NCI-H146 (cell line): ENCODE measurements at places on chromosomes 11 and 22.

DNA sequence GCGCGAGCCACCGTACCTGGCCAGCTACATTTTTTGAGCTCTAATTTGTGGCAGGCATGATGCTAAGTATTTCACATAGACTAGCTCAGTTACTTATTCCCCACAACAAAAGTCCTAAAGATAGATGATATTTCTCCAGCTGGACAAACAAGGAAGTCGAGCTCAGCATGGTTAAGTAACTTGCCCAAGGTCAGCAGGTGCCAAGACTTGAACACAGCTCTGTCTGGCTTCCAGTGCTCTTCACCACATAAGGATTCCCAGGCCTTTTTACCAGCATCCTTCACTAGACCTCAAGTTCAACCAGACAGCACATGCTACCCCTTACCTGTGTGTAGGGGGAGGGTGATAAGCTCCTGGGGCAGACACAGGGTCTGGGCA is 177.3 kb upstream of the NCAM1 start:
- DNase-seq, result no peak

GRCh38 chr11:69307421-69307820 is 13.5 kb downstream of the MYEOV start:
- DNase-seq, result no peak

DNA sequence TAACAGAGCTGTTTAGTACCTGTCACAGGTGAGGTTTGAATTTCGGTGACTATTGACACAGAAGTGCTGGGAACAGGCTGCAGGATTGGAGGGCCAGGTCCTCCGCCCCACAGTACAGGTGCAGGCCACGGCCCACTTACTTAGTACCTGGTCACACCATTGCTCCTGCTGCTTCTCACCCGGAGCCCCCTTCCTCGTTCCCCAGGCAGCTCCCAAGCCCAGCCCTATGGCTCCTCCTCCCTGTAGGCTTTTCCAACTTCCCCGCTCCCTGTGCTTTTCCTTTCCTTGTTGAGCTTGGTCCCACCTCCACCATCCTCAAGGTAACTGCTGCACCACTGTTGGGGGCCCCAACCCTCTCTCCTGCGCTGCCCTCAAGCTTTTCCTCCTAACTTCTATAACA is 27.9 kb upstream of the ANO1 start:
- DNase-seq, result no peak

- DNase-seq, result no peak
These were observed 5.7 kb upstream of the FBXO3 start for GRCh38 chr11:33779849-33780528.

- DNase-seq, result no peak
These were observed 152.9 kb upstream of the NAV2 start for GRCh38 chr11:19559746-19560145.

- no peak for DNase-seq
These were observed 66.9 kb downstream of the YAP1 start for GRCh38 chr11:102177126-102177525.

- no peak for DNase-seq
These were observed 253.0 kb downstream of the INSC start for GRCh38 chr11:15367695-15368094.

- DNase-seq, result no peak
These were observed 2.9 kb upstream of the HTATIP2 start for GRCh38 chr11:20360650-20361049.

DNA sequence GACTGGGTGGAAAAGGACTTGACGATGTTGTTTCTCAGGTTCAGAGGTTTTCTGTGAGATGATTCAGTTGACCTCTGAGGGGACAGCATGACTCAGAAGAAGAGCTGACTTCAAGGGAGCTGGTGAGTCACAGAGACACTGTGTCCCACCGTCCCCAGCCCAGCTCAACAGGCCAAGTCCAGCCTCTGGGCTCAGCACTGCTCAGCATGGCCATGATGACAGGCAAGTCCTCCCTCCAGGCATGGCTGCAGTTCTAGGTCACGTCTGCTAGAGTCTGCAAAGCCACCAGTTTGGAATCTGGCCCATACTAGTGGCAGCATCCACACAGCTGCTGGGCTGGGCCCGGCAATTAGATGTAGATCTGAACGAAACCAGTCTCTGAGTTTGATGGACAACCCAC is 12.9 kb downstream of the TRIM29 start:
- DNase-seq, result no peak

- no peak for DNase-seq
These were observed 24.7 kb downstream of the TNRC6B start for GRCh38 chr22:40202225-40202944.

- DNase-seq, result no peak
These were observed 16.7 kb downstream of the PHLDA2 start for GRCh38 chr11:2912498-2912897.

DNA sequence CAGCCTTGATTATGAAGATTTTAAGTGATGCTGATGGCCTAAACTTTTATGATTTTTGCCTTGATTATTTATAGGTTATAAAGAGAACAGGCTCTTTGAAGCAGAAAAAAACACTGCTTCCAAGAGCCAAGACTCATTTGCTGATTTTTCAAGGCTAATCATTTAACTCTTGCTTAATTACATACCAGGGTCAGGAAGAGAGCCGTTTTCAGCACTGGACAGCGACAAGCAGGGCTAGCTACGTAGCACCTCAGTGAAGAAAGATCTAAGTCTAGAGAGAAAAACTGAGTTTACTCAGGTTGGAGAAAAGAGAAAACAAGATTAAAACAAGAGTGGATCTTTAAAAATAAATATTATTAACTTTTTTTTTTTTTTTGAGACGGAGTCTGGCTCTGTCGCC is 615.4 kb upstream of the B3GAT1 start:
- no peak for DNase-seq

DNA sequence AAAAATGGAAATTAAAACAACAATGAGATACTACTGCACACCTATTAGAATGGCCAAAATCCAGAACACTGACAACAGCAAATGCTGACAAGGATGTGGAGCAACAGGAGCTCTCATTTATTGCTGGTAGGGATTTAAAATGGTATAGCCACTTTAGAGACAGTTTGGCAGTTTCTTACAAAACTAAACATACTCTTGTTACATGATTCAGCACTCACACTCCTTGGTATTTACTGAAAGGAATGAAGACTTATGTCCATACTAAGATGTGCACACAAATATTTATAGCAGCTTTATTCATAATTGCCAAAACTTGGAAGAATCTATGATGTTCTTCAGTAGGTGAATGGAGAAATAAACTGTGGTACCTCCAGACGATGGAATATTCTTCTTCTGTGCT is 40.8 kb downstream of the PGM2L1 start:
- no peak for DNase-seq

- DNase-seq, result no peak
These were observed 397.0 kb downstream of the ETS1 start for GRCh38 chr11:128190312-128190711.

DNA sequence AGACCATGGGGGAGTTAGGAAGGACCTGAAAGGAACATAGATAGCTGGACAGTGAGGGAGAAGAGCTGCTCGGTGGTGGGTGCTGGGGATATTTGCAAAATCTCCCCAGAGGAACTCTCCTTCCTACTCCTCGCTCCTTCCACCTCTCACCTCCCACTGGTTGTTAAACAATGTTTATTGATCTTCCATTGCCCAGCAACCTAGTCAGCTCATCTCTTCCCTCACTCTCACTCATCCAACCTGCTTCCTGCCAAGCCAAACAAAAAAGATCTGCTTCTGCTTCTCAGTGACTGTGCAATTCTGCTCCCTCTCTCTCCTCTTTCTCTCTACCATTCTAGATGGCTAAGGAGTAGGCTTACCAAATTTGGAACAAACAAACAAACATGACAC is 115.0 kb downstream of the SLC1A2 start:
- DNase-seq, result peak; percentile 30

- DNase-seq, result no peak
These were observed 11.6 kb downstream of the RIBC2 start for GRCh38 chr22:45425101-45425500.

DNA sequence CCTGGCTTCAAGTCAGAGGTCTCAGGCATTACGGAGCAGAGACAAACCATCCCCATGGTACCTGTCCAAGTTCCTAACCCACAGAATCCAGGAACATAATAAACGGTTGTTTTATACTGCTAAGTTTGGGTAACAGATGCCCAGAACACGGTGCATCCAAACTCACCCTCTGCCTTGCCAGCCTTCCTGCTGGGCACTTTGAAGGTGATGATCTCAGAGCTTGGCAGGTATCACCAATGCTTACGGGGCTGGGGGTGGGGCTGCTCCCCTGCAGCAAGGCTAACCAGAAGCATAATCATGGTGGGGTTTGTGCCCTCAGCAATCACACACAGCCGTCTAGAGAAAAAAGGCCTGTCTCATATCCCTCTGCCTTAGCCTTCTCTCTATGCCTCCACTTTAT is 27.1 kb downstream of the DKK3 start:
- DNase-seq, result no peak

- no peak for DNase-seq
These were observed 145.1 kb upstream of the OPCML start for GRCh38 chr11:133677387-133677786.

GRCh38 chr11:125364121-125364826 is 131.8 kb downstream of the FEZ1 start:
- DNase-seq, result no peak

DNA sequence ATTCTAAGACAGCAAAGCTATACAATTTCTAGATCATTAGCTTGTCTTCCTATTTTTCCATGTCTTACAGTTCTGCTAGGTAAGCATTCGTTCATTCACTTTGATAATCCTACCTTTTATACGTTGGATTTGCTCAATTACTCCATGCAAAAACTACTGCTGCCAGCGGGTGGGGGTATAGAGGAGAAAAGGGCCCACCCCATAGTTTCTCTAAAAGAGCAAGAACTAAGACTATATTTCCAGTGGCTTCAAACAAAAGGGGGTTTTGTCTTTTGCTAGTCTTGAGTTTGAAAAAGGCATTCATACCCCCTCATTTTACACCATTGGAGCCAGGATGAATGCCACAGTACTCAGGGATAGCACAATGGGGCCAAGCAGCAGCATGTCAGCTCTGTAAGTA is 155.7 kb downstream of the WT1 start:
- DNase-seq, result no peak

DNA sequence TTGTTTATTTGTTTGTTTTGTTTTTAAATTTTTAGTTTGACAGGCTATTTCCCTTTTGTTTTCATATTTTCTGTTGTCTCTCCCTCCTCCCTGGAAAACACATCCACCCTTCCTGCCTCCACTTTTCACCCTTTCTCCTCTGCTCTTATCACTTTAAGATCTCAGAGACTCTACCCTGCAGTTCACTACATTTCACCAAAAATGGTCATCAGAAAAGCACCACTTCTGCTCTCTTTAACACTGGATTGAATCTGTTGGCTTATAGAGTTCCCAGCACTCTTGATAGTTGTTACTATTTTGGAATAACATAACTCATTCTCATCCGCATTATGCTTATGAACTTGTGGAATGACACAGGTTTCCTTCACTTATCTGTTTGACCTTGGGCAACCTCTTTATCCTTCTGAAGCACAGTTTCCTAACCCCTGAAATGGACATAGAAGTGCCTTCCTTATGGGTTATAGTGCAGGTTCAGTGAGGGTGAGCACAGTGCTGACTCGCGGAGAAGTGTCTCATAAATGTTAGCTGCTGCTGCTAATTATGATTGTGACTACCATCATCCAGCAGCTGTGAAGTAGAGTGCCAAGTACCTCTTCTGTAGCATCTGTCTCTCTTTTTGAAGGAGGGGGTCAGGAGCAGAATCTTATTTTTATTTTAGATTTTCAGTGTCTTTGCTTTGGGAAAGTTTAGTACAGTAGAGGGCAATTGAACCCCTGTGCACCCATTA is 15.0 kb downstream of the TEAD1 start:
- DNase-seq, result no peak

GRCh38 chr22:32735526-32735925 is 66.0 kb upstream of the TIMP3 start:
- DNase-seq, result no peak

- no peak for DNase-seq
These were observed 200.6 kb downstream of the ARHGAP42 start for GRCh38 chr11:100887659-100888058.

GRCh38 chr11:69915501-69916250 is 96.5 kb upstream of the FGF3 start:
- peak; percentile 34 for DNase-seq

GRCh38 chr11:121482231-121483129 is 29.7 kb upstream of the SORL1-AS1 start:
- no peak for DNase-seq

- no peak for DNase-seq
These were observed 5.4 kb downstream of the CCDC86 start for GRCh38 chr11:60847281-60847680.

DNA sequence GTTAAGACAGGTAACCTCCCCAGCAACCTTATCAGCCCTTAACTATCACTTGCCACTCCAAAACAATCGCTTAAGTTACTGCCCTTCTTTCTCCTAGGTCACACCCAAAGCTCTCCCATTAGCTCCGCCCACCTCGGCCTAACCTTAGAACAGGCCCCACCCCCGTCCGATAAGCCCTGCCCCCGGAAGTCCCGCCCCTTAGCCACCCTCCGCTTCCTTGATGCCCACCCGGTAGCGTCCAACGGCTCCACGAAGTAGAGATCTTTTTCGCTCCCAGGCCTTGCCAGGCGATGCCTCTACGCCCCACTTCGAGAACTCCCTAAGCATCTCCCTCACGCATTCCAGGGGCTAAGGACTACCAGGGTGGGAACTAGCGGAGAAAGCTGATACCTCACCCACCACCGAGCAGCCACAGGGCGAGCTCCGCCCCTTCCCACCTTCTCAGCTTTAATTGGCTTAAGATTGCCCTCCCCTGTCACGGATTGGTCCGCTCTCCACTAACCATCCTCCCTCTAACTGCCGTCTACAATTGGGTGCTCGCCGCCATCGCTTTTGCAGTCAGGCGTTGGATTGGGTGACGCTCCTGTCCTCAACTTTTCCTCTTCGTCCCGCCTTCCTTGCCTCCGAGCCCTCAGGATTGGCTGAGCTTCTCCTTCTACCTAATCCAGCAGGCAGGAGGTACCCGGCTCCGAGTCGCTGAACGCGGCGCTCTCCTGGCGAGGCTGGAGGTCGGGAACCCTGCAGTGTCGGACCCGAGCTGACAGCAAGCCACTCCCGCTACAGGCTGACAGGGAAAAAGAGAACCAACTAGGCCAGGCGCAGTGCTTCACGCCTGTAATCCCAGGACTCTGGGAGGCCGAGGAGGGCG is at the start of gene ZBTB3:
Gene ZBTB3 (minus strand): TSS at position 425 of the 868 bp plus-strand sequence. CDS start 496 bp downstream, outside the sequence.
- peak; percentile 99 for DNase-seq

DNA sequence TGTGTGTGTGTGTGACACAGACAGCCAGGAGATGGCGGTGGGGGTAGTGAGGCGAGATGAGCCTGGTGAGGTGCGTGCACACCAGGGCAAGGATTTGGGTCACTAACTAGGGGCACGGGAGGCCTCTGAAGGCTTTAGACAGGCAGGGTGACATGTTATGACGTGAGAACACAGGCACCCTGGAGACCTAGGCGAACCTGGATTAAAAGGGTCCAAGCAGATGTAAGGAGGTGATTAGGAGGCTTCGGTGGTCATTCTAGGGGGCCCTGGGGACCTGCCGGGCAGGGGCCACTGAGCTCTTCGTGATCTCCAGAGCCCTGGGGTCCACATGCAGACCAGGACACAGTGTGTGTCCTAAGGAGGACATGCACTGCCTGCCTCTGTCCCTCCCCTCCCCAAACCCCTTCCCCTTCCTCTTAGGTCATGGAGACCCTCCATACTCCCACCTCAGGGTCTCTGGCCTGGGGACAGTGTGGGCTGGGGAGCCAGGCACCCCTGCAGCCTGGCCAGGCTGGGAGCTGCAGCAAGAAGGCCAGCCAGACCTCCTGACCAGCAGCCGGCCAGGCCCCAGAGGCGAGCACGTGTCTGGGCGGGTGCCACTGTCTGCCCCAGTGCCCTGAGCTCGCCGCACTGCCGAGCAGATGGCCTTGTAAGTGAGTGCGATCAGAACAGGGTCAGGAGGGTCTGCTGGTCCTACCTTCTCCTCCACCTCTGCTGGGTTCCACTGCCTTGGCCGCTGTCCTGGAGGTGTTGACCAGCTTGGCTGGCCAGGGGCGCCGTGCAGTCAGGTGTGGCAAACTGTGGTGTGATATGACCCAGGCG is 32.1 kb downstream of the IFT27 start:
- no peak for DNase-seq
